ENCODE measurements at places on chromosomes 12 and 14.

- no peak for DNase-seq
Observed at GRCh38 chr12:45975506-45975905, 14.9 kb downstream of the SCAF11 start.

- DNase-seq, result no peak
Observed at GRCh38 chr12:26723379-26724308, 109.3 kb downstream of the ITPR2 start.

- no peak for DNase-seq
Observed at GRCh38 chr14:37384870-37385596, 187.3 kb downstream of the MIPOL1 start.

- no peak for DNase-seq
Observed at GRCh38 chr12:57094208-57095160, 5.6 kb downstream of the NAB2 start.

DNA sequence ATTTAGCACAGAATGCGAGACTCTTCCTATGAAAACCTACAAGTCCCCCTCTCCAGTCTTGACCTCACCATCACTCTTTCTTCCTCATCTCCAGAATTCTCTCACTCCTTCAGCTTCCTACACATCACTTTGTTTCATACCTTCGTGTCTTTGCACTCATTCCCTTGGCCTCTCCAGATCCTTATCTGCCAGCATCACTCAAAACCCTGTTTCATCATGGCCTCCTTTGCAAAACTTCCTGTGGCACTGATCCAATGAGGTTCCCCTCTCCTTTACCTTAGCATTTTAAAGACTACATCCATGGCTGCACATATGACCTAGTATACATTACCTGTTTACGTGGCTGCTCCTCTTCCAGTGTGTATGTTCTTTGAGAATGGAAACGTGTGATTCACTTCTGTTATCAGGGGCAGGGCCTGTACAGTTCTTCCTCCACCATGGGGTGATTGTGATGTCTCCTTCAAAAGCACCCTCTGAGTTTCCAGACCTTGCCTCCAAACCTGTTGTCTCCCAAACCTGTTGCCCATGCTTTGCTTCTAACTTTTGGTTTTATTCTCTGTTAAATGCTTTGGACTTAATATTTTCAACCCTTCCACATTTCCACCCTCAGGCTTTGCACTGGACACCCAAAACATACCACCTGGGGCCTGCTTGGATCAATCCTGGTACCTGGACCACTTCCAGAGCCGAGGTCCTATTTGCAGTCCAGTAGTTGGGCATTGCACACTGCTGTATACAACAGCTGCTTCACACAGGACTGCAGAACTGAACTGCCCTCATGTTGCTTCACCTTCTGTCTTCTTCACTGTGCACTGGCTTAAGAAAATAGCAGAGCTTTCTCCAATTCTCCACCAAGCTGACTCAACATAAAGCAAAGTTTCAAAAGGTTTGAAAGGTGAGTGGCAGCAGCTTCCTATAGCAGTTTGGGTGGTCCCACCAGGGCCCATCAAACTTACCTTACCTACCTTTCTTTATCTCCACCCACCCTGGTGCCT lies 131.7 kb downstream of the LLPH start:
- DNase-seq, result no peak

DNA sequence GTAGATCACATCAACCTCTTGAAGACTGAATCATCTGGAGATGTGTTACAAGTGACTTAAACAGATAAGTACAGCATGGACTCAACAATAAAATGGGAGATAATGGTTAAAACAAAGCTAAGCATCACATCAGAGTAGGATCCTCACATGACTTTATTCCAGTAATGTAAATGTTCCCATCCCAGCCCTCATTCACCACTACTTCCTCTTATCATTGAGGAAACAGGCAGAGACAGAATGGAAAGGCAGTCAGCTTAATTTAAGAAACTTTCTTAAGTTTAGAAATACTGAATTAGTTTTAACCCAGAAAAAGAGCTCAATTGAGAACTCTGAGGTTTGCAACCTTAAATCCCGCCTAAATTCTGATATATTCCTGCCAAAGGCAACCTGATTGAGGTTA lies 1.2 kb upstream of the ALG10 start:
- no peak for DNase-seq

DNA sequence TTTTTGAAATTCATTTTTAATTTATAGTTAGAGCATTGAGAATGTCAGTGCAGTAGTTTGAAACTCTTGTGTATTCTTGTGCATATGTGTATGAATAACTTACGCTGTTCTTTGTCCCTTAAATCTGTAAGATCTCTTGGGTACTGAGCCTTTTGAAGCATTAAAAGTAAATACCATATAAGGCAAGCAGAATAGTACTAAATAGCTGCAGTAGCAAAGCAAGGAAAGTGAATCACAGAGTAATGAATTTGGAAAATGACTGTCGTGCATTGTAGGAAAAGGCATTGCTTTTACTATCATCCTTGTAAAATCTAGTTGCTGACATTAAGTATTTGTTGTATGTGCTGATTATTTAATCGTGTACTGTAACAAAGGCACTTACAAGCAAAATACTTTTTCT lies 12.1 kb downstream of the CNOT2 start:
- DNase-seq, result no peak

GRCh38 chr12:93025145-93026103 lies 96.3 kb upstream of the EEA1 start:
- no peak for DNase-seq

DNA sequence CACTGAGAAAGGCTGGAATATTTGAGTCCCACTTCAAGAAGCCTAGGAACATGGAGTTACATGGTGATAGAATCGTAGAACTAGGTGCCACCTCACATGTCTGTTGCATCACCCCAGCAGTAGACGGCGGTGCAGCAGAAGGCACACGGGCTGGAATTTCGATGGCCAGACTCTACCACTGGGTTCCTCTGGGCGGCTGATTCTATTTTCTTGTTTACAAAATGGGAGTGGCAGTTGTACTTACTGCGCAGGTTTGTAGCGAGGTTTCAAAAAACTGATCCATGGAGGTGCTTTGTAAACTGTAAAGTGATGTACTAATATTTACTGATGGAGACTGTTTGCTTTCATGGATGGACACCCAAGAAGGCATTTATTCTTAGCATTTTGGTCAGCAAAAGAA lies 45.7 kb downstream of the WDR20 start:
- no peak for DNase-seq

DNA sequence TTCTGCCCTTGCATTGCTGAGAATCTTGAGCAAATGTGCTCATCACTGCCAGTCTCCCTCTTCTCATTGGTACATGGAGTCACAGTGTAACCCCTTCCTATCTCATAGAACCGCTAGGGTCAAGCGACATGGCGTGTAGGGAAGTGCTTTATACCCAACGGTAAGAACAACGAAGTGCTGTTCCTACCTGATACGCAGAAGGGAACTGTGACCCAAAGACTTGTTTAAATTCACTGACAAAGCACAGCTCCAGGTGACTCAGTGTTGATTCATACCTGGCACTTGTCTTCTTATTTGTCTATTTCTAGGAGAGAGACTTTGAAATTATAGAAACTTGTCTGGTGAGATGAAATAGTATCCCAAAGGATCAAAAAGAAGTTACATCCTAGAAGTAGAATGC lies 53.7 kb downstream of the FBXL14 start:
- DNase-seq, result no peak

DNA sequence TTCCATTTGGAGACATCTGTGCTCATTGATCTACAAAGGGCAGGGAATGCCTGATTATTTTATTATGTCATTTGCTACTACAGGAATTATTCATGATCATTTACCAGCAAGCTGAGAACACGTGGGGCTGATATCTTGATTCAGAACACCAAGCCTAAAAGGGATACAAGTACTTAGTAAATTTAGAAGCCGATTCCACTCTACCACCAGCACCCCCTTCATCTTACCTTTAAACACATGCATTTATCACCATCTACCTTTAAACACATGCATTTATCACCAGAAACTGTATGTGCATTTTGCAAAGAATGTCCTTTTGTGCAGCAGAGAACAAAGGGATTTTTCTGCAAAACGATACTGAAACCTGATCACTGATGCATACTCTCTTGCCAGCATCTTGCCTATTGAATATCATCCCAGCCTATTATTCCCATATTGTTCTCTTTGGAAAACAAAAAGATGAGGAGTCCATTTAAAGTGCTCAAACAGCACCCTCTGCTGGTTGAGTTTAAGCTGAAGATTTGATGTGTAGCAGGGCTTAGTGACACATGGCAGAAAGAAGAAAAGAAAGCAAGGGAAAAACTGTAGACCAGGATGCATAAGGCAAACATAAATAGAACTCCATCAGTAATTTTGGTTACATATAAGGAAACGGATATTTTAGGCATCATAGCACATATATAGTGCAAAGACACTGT lies 132.6 kb upstream of the PLEKHG7 start:
- no peak for DNase-seq

- no peak for DNase-seq
Observed at GRCh38 chr14:95199298-95199983, 42.1 kb upstream of the DICER1 start.

GRCh38 chr12:15846887-15847286 lies 35.3 kb upstream of the STRAP start:
- no peak for DNase-seq

DNA sequence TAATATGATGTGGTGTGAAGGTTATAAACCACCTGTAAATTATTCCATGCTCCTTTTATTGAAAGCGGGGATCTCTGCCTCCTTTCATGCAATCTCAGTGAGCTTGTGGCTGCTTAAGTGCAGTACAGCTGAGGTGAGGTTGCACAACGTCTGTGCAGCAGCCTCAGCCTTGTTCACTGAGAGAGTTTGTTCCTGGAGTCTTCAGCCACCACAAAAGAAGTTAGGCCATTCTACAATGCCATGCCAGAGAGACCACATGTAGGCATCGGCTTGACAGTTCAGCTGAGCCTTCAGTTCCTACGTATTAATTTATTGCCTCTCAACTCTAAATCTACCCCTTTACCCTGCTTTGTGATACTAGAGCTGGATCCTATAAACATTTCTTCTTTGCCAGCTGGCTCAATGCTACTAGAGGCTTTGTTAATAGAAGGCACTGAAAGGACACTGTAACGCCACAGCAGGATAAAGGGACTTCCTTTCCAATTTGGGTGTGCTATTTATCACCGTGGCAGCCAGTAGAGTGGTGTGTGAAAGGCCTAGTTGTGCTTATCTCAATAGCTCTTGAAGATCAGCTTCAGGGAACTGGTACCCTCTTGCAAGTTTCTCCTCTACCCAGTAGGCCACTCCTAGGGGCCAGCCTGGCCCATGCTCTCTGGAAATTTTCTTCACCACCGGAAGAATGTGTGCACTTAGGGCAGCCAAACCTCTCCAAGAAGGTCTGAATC lies 337.7 kb downstream of the IPO8 start:
- DNase-seq, result no peak

DNA sequence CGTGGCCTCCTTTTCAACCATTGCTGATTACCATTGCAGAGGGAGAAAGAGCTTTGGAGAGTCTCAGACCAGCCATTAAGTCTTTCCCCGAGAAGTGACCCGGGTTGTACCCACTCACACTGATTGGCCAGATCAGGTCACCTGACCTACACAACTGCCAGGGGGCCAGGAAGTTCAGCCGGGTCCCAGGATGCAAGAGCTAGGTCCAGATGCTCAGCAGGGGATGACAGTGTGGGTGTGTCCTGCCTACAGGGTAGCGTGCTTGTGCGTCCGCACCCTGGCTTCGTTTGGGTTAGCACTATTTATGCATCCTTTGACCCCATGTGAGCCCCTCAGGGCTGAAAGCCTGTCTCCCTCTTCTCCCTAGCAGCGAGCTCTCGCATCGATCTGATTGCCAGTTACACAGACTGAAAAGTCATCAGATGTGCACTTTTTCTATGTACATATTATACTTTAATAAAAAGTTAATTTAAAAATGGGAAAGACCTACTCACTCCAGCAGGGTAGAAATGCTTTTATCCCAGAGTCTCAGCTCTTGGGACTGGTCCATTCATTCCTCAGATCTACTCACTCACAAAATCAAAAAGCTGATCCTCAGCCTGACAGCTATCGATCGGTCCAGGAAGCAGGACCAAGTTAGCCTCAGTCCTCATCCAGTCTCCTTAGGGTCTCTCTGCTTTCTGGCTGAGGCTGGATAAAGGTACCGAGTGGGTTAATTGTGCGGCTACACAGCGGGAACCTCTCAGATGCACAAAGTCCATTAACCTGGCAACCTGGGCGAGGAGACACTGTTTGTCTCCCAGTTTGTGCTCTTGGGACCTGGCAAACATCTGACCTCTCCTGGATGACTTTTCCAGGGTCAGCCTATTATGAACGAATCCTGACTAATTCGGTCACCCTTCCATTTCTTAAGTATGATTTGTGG lies 68.0 kb downstream of the SERPINA3 start:
- no peak for DNase-seq

GRCh38 chr12:16297521-16297920 lies 20.0 kb upstream of the SLC15A5 start:
- DNase-seq, result no peak

GRCh38 chr12:103680591-103681141 lies 93.6 kb downstream of the STAB2 start:
- DNase-seq, result peak; percentile 72
